Activated CD4-positive, alpha-beta T cell treated with anti-CD3 and anti-CD28 coated beads, Interleukin-2, amount 50 U/mL, for 16 hours (primary cell): ENCODE measurements at places on chromosomes 7 and 10.

DNA sequence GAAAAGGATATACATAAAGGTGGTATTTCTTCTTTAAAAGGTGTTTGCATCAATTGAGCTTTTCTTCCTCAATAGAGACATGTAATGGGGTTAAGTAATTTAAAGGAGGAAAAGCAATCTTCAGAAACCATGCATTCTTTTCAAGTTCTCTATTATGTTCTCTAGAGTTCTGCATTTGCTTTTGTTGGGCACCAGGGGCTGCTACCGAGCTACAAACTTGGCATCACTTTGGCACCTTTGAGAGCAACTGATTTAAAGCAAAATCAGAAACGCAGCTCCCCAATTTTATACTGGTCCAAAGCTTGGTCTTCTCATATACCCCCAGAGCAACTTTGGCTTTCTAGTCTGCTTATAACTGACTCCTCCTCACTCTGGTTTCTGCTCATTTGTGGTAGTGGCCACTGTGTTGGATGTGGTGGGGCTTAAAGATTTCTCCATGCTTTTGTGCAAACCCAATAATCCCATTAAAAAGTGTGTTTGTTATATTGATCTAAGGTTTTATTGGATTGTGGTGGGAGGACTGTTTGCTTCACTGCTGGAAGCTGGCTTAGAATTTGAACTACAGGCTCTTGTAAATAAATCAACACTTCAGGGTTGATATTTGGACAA, 712.1 kb downstream of the PHTF2 start:
- peak; percentile 12 for DNase-seq

DNA sequence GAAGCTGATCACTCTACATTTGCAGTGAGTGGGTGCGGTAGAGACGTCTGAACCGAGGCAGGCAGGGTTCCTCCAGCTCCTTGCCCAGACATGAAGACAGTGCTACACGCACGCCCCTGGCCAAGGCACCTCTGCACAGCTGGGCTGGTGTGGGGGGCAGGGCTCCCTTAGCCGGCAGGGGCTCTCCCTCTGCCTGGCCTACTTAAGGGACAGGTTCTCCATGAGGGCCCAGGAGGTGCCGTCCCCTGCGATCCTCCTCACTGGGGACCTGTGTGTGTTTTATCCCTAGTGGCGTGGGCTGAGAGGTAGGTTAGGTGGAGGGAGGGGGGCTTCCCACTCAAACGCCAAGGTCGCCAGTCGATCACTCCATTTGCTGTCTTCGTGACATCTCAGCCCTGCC, 35.3 kb downstream of the IL15RA start:
- DNase-seq: no peak

GRCh38 chr7:4134631-4135030, 547.5 kb upstream of the FOXK1 start:
- no peak for DNase-seq

DNA sequence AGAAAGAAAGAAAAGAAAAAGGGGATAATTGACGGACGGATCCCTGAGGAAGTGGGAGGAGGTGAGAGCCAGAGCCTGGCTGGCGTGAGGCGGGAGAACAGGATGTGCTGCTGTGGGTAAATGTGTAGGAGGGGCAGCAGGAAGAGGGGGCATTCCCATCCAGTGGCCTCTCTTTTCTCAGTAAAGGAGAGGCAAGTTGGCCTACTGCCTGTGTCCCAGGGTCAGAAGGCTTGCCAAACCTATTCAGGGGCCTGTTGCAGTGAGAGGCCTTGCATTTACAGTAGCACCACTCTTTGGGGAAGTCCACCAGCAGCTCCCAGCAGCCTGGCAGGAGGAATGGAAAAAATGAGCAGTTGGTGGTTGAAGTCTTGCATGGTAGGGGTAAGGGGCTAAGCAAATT, 26.6 kb upstream of the ASCC1 start:
- DNase-seq: no peak

GRCh38 chr10:51629934-51630639, 69.3 kb downstream of the CSTF2T start:
- no peak for DNase-seq

DNA sequence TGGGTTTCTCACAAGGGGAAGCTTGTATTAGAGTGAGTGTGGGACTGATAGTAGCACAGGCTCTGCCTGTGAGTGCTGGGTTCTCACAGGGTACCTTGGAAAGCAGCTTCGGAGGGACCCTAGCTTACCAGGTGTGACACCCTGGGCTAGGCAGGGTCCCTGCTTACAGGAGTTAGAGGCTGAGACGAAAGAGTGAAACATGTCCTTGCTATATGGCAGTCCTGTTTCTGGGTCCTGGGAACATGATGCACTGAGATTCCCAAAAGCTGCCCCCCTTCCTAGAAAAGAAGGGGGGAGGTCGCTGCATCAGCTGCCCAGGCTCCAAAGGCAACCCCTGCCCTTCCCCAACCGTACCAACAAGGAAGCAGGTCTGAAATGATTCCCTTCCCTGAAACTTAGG, 6.3 kb upstream of the ARHGAP22 start:
- DNase-seq: no peak

GRCh38 chr10:110456046-110456445, 41.7 kb upstream of the DUSP5 start:
- DNase-seq: no peak

GRCh38 chr7:157347217-157347904, 10.6 kb downstream of the DNAJB6 start:
- DNase-seq: peak; percentile 12

DNA sequence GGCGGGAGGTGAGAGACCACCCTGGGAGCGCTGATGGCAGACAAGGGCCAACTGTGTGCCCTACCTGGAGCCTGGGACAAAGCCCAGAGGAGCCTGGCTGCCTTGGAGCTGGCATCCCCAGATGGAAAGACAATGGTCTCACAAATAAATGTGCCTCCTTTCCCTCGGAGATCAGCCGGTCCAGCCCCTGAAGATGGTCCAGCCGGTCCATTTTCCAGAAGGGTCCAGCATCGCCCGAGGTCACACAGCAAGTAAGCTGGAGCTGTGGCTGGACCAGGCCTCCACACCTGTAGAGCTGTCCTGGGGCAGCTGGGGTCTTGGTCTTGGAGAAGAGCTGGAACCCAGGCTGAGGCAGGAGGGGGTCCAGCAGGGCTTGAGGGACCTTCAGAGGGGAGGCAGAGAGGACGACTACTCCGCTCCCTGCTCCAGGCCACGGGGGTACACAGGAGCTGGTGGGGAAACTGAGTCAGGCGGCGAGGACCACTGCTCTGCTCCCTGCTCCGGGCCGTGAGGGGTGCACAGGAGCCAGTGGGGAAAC, 3.6 kb downstream of the ELFN1 start:
- no peak for DNase-seq

- DNase-seq: no peak
Observed at GRCh38 chr10:27143686-27144085, 10.5 kb downstream of the YME1L1 start.
